ENCODE measurements at places on chromosomes 5 and 9.

DNA sequence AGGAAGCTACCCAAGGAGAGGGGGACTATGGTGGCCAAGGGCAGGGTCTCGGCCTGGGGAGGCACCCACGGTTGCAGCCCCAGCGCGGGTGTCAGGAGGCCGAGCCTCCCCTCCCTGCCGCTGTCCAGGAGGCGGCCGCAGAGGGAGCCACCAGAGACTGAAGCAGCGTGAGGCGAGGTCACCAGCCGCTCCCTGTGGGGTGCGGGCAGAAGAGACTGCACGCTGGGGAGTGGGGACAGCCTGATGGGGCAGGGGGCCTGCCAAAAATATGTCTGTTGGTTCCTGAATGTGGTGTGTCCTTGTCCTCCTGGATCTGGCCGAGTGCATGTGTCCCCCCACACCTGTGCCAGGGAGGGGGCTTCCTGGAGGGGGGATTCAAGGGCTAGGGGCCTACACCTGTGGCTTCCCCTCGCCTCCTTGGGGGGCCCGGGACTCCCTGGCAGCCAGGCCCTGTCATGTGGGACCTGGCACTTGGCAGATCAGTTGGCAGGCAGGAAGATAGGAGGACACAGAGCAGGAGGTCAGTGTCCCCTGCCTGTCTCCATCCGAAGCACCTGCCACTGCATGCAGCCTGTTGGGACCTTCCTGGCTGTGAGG, 131.2 kb downstream of the DAB2IP start:
- no peak for DNase-seq

- DNase-seq: peak; percentile 94
Measured at GRCh38 chr5:172931001-172931536, 28.2 kb upstream of the RPL26L1 start.

GRCh38 chr5:60463179-60463868, 236.6 kb downstream of the DEPDC1B start:
- peak; percentile 4 for DNase-seq

DNA sequence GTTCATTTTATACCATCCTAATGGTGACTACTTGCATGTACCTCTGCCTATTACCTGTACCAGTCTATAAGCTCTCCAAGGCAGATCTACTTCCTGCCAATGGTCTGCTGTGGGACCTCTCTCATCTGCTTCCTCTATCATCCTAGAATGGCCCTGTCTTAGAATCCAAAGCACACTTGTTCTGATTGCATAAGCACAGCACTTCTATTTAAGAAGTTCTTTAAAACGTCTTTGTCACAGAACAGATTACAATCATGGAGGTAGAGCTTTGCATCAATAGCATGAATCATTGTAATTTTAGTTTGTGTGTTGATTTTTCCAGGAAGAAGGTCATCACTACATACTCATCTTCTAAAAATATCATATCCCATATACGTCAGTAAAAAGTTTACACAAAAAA, 131.8 kb upstream of the ACOT12 start:
- DNase-seq: peak; percentile 53

GRCh38 chr5:154593071-154593470, 115.0 kb upstream of the HAND1 start:
- DNase-seq: peak; percentile 84

GRCh38 chr5:61702784-61703183, 370.7 kb downstream of the ZSWIM6 start:
- peak; percentile 15 for DNase-seq

DNA sequence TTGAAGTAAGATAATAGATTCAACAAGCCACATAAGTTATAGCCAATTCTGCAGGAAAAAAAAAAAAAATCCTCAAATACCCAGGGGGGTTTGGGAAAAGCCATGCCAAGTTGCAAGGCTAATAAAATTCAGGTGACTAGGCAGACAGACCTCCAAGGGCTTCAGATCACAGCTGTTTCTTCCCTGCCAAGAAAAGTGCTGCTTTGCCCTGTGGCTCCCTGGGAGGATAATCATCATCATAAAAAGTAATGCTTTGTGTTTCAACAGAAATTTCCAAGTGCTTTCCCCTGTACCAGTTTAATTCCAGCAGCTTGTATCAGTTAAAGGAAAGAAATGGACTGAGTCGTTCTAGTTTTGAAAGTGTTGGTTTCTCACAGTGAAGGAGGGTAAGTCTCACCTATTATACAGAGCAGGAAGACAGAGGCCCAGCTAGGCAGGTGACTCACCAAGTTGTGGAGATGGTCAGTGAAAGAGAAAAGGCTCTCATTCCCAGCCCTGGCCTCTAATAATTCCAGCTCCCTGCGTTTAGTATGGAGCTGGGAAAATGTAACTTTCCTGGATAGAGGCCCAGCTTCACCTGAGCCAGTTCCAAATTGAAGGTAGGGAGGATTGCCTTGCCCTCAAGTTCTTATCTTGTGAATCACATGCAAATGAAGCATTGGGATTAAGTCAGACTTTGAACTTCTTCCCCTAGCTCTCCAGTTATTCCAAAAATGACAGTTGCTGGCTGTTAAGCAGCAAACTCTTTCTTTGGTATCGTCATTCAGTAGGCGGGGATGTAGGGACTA, 263.4 kb downstream of the GRIA1 start:
- DNase-seq: no peak

- DNase-seq: no peak
Measured at GRCh38 chr5:41154491-41154890, 58.8 kb downstream of the C6 start.

GRCh38 chr5:158882236-158882635, 217.5 kb downstream of the EBF1 start:
- DNase-seq: no peak

GRCh38 chr9:110011628-110012320, 196.2 kb downstream of the C9orf152 start:
- DNase-seq: no peak

DNA sequence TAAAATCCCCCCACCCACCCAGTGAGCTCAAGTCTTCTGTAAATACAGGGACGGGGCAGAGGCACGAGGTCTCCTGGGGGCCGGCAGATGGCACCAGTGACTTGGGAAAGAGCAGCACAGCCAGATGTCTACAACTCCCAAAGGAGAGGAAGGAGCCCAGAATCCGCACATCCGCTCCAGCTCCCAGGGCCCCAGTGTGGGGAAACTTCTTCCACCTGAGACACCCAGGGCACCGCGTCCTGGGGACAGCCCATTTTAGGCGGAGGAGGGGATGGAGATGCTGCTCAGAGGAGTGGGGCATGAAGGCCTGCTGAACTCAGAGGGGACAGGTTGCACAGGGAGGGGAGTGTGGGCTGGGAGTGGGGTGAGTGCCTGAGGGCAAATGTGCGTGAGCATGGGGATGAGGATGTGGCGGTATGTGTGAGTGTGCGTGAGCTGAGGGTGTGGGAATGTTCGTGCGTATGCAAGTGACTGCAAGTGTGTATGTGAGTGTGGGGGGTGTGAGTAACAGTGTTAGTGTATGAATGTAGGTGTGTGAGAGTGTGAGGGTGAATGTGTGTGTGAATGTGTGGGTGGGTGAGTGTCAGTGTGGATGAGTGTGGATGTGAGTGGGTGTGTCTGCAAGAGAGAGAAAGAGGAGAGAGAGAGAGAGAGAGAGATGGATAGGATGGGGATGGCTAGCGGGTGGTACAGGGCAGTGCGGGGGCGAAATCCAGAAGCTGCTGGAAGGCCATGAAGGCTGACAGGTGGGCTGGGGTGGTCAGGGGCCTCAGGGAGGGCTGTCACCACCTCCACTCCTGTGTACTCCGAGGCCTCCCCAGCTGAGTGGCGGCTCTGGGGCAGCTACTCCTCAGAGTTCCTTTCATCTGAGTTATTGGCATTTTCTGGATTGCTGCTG, 63.5 kb downstream of the DUSP1 start:
- DNase-seq: peak; percentile 83

- peak; percentile 68 for DNase-seq
Measured at GRCh38 chr5:131242728-131243255, 21.1 kb upstream of the CDC42SE2 start.

- peak; percentile 37 for DNase-seq
Measured at GRCh38 chr5:164672931-164673694, 1167.7 kb downstream of the MAT2B start.

DNA sequence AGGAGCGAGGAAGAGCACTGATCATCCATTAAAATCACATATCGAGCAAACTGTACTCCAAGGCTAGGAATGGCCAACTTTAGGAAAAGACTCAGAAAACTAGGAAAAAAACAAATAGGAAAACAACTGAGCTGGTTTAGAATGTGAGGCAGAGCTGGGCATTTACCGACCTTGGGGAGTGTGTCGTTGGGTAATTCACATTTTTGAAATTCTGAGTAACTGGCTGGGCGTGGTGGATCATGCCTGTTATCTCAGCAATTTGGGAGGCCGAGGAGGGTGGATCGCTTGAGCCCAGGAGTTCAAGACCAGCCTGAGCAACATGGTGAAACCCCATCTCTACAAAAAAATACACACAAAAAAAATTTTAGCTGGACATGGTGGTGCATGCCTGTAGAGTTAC, 70.1 kb downstream of the ZFAND5 start:
- peak; percentile 15 for DNase-seq

- peak; percentile 15 for DNase-seq
Measured at GRCh38 chr9:127449332-127449966, 1.8 kb downstream of the RPL12 start.

GRCh38 chr5:99004960-99005359, 76.2 kb upstream of the CHD1 start:
- DNase-seq: no peak

DNA sequence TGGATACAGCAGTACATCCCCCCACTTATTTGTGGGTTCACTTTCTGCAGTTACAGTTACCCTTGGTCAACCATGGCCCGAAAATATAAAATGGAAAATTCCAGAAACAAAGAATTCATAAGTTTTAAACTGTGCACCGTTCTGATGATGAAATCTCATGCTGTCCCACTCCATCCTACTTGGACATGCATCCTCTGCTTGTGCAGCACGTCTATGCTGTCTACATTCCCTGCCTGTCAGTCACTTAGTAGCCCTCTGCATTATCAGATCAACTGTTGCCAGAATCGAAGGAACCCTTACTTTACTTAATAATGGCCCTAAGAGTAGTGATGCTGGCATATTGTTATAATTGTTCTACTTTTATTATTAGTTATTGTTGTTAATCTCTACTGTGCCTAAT, 14.6 kb downstream of the MARCHF3 start:
- DNase-seq: no peak
